ENCODE measurements at places on chromosomes 3 and 15.

- no peak for DNase-seq
Measured at GRCh38 chr15:82646250-82647044, 716 bp downstream of the CPEB1 start.

- DNase-seq = no peak
Measured at GRCh38 chr3:142081178-142081577, 68.2 kb downstream of the TFDP2 start.

GRCh38 chr3:133282236-133282635, 117.6 kb upstream of the BFSP2 start:
- no peak for DNase-seq

DNA sequence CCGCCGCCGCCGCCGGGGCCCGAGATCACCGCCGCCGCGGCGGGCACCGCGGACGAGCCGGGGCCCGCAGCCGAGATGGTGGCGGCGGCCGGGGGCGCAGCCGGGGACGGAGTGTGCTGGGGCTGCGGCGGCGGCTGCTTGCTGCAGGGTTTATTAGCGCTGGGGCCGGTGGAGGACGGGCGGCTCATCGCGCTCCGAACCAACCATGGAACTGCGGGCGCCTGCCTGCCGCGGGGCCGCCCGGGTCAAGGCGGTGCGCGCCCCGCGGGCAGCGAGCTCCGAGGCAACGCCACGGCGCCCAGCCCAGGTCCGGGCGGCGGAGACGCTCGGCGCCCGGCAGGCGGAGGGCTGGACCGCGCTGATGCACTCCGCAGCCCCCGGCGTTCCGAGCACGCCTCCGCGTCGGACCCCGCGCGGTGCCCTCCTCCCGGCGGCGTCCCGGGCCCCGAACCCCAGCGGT, 277 bp downstream of the SIAH2 start:
- DNase-seq = no peak

GRCh38 chr3:58011580-58011979, 3.4 kb downstream of the FLNB start:
- no peak for DNase-seq

DNA sequence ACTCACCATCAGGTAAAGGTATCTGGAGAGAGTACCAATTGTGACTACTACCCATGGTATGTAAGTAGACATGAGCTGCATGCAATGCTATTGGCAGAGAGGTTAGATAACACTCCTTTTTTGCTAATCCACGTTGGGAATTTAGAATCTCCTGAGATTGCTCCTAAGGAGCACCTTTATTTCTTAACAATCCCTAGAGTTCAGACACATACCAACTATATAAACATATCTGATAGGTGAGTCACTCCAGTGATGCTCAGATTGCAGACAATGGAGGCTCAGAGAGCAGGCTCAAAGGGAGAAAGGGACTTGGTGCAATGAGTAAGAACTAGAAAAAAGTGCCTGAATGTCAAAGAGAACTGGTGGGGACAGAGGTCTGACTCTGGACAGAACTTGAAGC, 47.0 kb upstream of the LRRFIP2 start:
- no peak for DNase-seq

GRCh38 chr3:13041113-13041776, 32.0 kb downstream of the IQSEC1 start:
- no peak for DNase-seq

GRCh38 chr15:66751579-66751978, 49.5 kb downstream of the SMAD6 start:
- DNase-seq = no peak

GRCh38 chr15:65821070-65821469, 29.0 kb upstream of the DENND4A start:
- DNase-seq = no peak

GRCh38 chr3:156681002-156681401, 6.6 kb downstream of the TIPARP start:
- peak; percentile 4 for DNase-seq

GRCh38 chr3:104745313-104745712, 621.4 kb upstream of the ALCAM start:
- no peak for DNase-seq

- peak; percentile 5 for DNase-seq
Measured at GRCh38 chr3:8622873-8623691, 21.5 kb downstream of the SSUH2 start.

- DNase-seq = no peak
Measured at GRCh38 chr15:101045236-101045646, 126.1 kb downstream of the LRRK1 start.

DNA sequence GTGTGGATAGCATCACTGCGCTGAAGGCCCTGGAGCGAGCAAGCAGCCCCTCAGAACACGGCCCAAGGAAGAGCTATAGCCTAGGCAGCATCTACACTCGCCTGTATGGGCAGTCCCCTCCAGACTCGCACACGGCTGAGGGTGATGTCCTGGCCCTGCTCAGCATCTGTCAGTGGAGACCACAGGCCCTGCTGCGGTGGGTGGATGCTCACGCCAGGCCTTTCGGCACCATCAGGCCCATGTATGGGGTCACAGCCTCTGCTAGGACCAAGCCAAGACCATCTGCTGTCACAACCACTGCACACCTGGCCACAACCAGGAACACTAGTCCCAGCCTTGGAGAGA, 20.5 kb downstream of the ATRIP start:
- DNase-seq = no peak

DNA sequence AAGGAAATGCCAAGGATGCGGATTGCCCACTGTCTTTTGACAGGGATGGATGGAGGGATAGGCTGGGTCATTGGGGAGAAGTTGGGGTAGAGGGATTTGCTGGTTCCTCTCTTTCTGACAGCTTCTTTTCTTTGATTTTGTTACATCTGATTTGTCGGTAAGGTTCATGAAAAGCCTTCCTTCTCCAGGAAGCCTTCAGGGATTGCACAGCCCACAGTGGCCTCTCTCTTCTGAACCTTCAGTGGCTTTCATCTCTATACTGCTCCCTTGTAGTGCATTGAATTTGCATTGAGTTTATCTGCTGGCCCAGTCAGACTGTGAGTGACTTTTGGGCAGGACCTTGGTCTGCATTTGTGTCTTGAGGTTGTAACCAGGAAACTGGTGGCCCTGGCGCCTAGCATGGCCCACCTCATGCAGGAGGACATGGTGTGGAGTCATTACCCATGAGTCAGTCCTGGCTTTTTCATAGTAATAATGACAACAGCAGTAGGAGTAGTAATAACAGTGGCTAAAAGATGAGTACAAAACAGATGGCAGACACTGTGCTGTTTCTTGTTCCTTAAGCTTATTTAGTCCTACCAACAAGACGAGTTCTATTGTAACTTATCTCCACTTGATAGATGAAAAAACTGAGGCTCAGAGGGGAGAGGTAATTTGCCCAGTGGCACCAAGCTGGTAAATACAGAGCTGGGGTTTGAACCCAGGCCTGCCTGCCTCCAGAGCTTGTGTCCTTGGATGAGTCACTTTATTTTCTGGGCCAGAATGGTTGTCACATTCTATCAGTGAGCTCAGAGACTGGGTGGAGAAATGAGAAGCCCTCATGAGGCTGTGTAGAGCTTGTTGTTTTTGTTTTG, 28.4 kb downstream of the SMAD6 start:
- DNase-seq = peak; percentile 60

DNA sequence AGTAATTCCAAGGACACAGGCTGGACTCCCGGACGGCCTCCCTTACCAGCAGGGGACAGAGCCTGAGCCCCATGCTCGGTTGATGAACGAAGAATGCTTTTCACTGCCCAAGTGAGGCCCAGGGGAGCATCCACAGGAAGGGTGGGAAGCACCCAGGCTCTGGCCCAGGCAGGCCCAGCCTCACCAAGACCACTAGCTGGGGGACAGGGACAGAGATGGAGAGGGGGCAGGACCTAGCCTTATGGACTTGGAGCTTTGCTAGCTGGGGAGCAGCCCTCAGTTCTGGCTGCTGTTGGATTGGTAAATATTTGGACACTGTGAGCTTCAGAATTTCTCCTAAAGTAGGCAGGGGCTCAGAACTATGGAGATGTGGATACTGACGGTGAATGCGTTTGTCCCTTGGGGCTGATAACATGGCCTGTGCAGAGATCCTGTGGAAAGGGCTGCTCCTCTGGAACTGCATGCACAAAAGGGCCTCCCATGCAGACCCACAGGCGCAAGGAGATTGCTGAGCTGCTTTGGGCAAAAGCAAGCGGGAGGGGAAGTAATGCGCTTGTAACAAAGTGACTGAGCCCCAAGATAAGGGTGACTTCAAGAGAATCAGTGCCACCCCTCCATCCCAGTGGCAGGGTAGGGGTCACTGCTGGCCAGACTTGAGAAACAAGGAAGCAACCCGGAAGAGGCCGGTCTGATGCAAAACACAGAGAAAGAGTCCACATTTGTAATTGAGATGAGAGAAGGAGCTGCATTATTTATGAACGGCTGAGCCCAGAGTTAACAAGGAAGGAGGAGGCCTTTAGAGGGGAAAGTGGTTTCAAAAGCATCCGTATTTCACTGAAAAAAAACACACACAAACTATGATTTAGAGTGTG, 70.1 kb upstream of the MEF2A start:
- no peak for DNase-seq

DNA sequence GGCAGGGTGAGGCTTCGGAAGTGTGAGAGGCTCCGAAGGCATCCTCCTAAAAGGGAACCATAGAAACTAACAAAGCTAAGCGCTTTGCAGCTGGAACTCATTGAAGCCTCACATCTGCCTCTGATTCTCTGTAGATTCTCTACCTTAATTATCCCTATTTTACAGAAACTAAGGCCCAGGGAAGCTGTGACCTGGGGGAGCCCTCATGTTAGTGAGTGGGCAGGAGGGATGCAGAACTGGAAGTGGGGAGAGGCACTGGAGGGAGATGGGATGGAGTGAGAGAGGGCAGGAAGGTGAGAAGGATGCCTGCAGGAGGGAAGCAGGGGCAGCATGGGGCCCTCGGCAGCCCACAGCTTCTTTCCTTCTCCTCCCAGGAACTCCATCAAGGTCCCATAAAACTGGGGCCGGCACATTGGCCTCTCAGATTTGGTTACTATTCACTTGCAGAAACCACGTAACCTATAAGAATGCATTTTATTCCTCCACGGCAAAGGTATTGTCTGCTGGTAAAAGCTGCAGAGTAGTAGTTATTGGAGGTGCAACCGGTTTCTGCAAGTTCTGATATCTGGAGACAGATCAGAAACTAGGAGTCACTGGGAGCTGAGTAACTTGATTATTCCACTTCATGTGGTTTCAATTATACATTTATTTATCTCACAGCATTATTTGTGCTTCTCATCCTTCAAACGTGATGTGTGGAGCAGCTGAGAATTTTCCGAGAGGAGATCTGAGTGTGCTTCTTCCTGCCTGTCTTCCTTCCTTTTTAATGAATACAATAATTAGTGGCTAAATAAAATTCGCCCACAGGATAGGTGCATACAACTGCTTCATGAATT, 24.0 kb upstream of the CHCHD6 start:
- DNase-seq = no peak

GRCh38 chr15:50377867-50378751, 23.1 kb upstream of the GABPB1 start:
- DNase-seq = no peak

DNA sequence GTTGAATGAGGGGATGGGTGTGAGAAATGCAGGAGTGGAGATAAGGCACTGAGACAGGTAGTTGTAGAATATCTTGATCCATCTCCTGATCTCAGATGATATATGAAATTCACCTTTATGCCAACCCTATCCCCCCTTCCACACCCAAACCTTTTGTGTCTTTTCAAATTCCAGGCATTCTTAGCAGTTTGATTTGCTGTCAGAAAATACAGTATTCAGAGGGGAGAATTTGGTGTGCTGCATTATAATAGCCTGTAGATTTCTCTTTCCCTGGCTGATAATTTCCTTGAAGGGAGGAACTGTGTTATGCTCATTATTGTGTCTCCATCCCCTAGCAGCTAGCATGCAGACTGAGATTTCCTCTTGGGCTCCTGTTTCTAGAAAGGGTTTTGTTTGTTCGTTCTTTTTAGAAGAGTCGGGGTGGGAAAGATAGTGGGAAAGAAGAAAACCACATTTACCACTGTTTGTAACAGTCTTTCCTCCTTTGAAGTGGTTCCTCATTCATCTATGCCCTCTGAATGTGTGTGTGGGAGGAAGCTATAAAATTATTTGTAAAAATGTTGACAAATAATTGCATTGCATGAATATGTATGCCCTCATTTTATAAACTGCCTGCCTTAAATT, 373.4 kb downstream of the DIPK2A start:
- DNase-seq = no peak

- no peak for DNase-seq
Measured at GRCh38 chr3:14154276-14154675, 24.1 kb downstream of the XPC start.

- no peak for DNase-seq
Measured at GRCh38 chr3:122577409-122578031, at the start of gene PARP15. Gene PARP15, plus strand, starts transcription at chr3:122577650. Its CDS starts 18 bp downstream, at chr3:122577668.

DNA sequence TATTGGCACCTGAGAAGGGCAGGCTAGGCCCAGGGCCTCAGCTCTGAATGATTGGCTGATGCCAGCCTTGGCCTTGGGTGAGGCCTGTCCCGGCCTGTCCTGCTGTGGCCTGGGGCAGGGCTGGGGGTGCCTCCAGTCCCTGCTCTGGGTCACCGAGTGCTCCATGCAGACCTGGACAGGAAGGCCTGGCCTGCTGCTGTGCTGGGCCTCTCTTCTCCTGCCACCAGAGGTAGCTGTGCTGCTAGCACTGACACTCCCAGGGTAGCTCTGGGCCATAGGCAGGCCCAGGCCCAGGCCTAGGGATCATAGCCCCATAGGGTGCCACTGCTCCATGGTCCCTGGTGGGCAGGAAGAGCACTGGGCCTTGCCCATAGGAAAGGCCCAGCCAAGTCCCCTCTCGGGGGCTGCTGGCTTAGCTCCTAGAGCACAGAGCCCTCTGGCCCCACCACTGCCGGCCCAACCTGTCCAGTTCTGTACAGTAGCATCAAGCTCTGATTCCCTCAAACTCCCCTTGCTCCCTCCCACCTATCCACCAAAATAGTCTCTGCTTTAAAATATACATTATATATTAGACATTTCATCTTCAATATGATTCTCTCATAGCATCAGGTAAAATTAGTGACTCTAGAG, 18.2 kb downstream of the ABTB1 start:
- DNase-seq = no peak

DNA sequence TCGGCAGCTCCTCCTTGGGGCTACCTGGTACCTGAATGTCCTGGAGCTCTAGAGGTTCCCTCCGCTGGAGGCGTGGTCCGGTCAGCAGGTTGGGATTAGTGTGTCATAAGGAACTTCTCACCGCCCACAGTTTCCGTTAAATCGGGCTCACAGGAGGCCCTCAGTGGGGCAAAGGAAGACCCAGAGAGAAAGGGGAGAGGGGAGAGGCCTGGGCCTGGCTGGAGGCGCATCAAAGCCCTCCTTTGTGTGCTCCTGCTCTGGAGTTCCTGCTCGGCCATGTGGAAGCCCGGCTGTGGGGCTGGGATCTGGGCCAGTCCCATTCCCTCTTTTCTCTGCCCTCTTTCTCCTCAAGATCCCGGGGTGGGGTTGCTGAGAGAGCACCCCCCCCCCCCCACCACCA, at the start of gene RLBP1:
TSS of gene RLBP1 (minus strand) at position 37 of the 400 bp plus-strand sequence. CDS start 2,604 bp downstream, outside the sequence.
- DNase-seq = no peak

GRCh38 chr15:67303490-67304363, 49.1 kb downstream of the IQCH start:
- DNase-seq = no peak

All from NK-92 treated with Interleukin-12 subunit alpha and Interleukin-12 subunit beta, amount 100 ng/mL, for 24 hours (cell line).